T-helper 2 cell treated with Interferon-gamma antibody and Interleukin-4, amounts not matched to agents 5 μg/mL and 100 μg/mL, for 36 hours (primary cell): ENCODE measurements at places on chromosomes 3 and 15.

DNA sequence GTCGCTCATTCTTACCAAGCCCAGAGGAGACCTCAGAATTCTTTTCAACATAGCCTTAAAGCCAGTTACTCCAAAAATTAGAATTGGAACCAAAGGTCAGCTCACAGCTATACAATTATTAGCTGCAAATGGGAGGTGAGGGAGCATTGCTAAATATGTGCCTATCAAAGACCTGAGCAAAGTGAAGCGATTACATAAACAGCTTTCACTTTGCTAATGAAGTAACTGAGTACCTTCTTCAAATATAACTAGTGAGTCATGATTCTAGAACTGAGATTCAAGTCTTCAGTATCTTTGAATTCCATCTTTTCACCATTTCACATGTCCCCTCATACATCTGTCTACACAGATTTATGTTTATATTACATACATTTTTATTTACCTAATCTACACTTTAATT is 122.6 kb downstream of the P2RY1 start:
- no peaks in the 10 kb centered on the region for H3K36me3 ChIP-seq
- no peaks in the 10 kb centered on the region for H3K4me1 ChIP-seq
- no peak overlapping the region for H3K27ac ChIP-seq
- peaks cover 3% of the 10 kb centered on the region for H3K27me3 ChIP-seq
- no peak overlapping the region for H3K4me3 ChIP-seq

- no peak for DNase-seq
- no peak overlapping the region for H3K27ac ChIP-seq
- no peaks in the 10 kb centered on the region for H3K36me3 ChIP-seq
- H3K27me3 ChIP-seq: no peaks in the 10 kb centered on the region
- H3K4me3 ChIP-seq: no peak overlapping the region
- no peaks in the 10 kb centered on the region for H3K4me1 ChIP-seq
Observed at GRCh38 chr3:6060251-6060650, 800.7 kb upstream of the GRM7 start.

- H3K4me3 ChIP-seq: no peak overlapping the region
- no peaks in the 10 kb centered on the region for H3K4me1 ChIP-seq
- no peaks in the 10 kb centered on the region for H3K27me3 ChIP-seq
- DNase-seq: no peak
Observed at GRCh38 chr3:34534013-34534412, 735.6 kb downstream of the PDCD6IP start.

DNA sequence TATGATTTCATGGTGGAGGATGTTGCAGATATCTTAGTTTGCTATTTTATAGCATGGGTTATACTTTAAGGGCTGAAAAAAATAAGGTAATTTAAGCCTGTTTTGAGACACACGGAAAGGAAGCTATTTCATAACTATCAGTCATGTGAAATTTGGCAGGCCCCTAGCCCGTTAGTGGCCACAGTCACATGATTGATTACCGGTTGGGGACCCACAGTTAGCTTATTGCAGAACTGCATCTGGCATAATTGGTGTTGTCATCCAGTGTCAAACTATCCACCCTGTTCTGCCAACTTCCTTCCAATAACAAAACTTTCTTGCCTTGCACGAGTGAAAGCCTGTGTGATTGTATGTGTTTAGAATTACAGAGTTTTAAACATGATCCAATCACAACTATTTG is 35.2 kb downstream of the FNDC3B start:
- no peak for DNase-seq
- no peak overlapping the region for H3K27ac ChIP-seq
- peaks cover 1% of the 10 kb centered on the region for H3K4me1 ChIP-seq
- no peaks in the 10 kb centered on the region for H3K27me3 ChIP-seq
- no peak overlapping the region for H3K4me3 ChIP-seq

DNA sequence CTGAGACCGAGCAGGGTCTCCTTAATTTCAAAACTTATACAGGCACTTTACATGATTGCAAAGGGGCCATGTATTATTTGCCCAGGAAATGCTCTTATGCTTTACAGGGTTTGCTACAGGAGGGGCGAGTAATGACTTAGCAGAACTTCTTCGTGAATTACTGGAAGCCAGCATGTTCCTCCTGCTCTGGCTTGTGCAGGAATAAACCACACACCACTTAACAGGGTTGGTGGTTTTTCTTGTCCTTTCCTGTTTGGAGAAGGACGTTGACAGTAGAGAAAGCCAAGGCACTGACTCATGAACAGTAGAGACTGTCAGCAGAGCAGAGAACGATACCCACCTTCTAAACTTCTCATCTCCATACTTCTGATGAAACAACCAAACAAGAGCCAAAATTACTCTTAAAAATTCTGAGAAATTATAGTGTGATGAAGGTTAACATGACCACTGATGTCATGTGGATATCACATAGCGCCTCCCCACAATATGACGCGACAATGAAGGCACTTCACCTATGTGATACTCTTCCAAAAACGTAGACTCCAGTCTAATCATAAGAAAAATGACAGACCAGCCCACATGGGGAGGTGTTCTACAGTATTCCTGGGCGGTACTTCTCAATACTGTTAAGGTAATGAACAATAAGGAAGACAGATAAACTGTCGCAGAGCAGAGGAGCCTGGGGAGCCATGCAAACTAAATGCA is 24.7 kb upstream of the MCTP2 start:
- no peaks in the 10 kb centered on the region for H3K27me3 ChIP-seq
- H3K4me3 ChIP-seq: peak overlapping the region; percentile 78
- H3K36me3 ChIP-seq: peaks cover 11% of the 10 kb centered on the region
- peak; percentile 81 for DNase-seq

- no peak for DNase-seq
- H3K4me3 ChIP-seq: no peak overlapping the region
- H3K27me3 ChIP-seq: peaks cover 16% of the 10 kb centered on the region
- H3K36me3 ChIP-seq: no peaks in the 10 kb centered on the region
Observed at GRCh38 chr3:194327218-194328052, 23.7 kb downstream of the CPN2 start.

GRCh38 chr3:40645883-40646282 is 121.1 kb downstream of the ZNF621 start:
- H3K36me3 ChIP-seq: no peaks in the 10 kb centered on the region
- no peaks in the 10 kb centered on the region for H3K27me3 ChIP-seq
- DNase-seq: no peak
- H3K4me3 ChIP-seq: no peak overlapping the region
- H3K4me1 ChIP-seq: no peaks in the 10 kb centered on the region

GRCh38 chr15:82064824-82065223 is 19.0 kb upstream of the MEX3B start:
- H3K4me1 ChIP-seq: no peaks in the 10 kb centered on the region
- no peaks in the 10 kb centered on the region for H3K36me3 ChIP-seq
- H3K4me3 ChIP-seq: no peak overlapping the region
- H3K27me3 ChIP-seq: peaks cover 14% of the 10 kb centered on the region
- H3K27ac ChIP-seq: no peak overlapping the region

GRCh38 chr3:22846566-22846965 is 356.6 kb upstream of the UBE2E2 start:
- H3K36me3 ChIP-seq: no peaks in the 10 kb centered on the region
- no peak for DNase-seq
- no peaks in the 10 kb centered on the region for H3K27me3 ChIP-seq
- H3K4me3 ChIP-seq: no peak overlapping the region

DNA sequence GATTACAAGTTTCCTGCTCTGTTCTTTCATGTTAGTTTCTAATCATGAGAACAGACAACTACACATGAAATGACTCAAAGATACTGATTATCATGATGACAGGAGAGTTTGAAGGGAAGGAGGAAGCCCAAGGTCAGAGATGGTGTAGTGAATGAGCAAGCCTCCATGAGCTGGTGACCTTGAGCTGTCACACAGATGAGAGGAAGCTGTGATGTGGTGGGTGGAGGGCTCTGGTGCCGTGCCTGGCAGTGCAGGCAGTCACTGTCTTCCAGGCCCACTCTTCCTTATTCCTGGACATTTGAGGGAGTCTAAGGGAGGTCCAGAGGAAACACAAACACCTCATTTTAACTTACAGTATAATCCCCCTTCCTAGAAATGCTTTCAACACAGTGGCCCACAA is 133.4 kb upstream of the ROPN1 start:
- no peaks in the 10 kb centered on the region for H3K4me1 ChIP-seq
- H3K27ac ChIP-seq: no peak overlapping the region
- peaks cover 5% of the 10 kb centered on the region for H3K27me3 ChIP-seq
- H3K36me3 ChIP-seq: no peaks in the 10 kb centered on the region

GRCh38 chr3:149145974-149146373 is 16.5 kb downstream of the HPS3 start:
- H3K36me3 ChIP-seq: peaks cover 45% of the 10 kb centered on the region
- H3K27ac ChIP-seq: no peak overlapping the region

DNA sequence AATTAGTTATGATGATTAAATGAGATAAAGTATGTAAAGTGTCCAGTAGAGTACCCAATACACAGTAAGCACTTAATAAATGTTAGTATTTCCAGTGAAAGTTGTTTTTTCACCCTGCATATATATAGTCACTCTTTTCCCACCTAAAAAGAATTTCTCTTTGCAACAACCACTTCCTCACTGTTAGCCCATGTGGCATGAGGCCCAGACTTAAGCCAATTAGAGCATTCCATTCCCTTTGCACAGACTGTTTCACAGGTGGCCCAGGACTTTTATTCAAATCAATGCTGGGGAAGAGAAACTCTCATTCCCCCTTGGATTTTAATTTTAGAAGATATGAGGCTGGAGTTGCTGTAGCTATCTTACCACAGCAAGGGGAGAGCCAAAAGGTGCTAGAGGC is 3.7 kb downstream of the IFT80 start:
- peaks cover 6% of the 10 kb centered on the region for H3K36me3 ChIP-seq
- H3K4me3 ChIP-seq: no peak overlapping the region
- peaks cover 34% of the 10 kb centered on the region for H3K4me1 ChIP-seq
- DNase-seq: no peak

- no peaks in the 10 kb centered on the region for H3K36me3 ChIP-seq
- H3K27ac ChIP-seq: no peak overlapping the region
- no peaks in the 10 kb centered on the region for H3K4me1 ChIP-seq
- H3K27me3 ChIP-seq: no peaks in the 10 kb centered on the region
- DNase-seq: no peak
Observed at GRCh38 chr3:168416446-168416845, 320.7 kb upstream of the GOLIM4 start.
